ENCODE measurements at places on chromosomes 16 and 17.

DNA sequence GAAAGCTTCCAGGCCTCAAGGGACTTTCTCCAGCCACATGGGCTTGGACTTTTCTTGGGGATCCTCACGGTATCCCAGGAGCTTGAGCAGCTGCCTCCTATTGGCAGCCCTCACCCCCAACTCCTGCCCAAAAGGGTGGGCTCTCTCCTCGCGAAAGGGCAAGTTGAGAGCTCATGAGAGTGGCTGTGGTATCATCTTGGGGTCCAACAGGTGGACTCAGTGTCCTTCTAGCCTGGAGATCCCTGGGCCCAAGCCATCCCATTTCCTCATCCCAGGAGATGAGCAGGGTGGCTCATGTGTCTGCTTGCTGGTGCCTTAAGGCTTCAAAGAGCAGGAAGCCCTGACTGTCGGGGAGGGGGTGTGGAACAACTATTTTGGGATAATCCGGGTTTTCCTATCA, 17.7 kb downstream of the TBX4 start:
- DNase-seq = peak; percentile 26

GRCh38 chr17:32998111-32998886, 6.7 kb downstream of the SPACA3 start:
- peak; percentile 92 for DNase-seq

- DNase-seq = no peak
Observed at GRCh38 chr17:5283571-5284315, 1.7 kb downstream of the RABEP1 start.

GRCh38 chr17:42276609-42277341, 584 bp upstream of the STAT5B start:
- peak; percentile 87 for DNase-seq

DNA sequence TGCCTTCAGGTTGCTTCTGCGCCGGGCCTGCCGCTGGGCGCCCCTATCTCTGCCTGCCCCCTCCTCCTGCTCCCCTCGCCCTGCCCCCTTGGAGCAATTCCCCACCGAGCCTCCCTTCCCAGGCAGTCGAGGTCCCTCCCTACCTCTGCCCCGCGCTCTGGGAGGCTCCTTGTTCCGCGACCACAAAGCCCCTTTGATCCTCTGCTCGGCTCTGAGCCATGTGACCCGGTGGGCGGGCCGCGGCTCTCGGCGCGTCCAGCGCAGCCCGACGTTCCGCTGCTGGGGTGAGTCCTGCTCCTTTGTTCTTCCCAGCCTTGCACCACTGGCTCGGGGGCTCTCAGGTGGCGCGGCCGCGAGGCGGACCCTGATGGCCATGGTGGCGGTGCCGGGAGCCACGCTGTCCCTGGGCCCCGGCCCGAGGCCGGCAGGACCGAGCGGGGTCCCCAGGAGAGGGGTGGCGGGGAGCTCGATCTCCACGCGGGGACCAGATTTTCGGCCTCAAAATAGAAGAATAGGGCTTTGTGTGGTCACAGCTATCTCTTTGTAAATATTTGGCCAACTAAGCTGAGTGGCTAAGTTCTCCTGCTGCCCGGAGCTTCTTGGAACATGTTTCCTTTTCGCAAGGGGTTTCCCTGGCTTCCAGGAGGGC, 310.6 kb downstream of the SEC14L1 start:
- DNase-seq = peak; percentile 90

- DNase-seq = no peak
Observed at GRCh38 chr17:2075336-2076086, 20.6 kb downstream of the HIC1 start.

DNA sequence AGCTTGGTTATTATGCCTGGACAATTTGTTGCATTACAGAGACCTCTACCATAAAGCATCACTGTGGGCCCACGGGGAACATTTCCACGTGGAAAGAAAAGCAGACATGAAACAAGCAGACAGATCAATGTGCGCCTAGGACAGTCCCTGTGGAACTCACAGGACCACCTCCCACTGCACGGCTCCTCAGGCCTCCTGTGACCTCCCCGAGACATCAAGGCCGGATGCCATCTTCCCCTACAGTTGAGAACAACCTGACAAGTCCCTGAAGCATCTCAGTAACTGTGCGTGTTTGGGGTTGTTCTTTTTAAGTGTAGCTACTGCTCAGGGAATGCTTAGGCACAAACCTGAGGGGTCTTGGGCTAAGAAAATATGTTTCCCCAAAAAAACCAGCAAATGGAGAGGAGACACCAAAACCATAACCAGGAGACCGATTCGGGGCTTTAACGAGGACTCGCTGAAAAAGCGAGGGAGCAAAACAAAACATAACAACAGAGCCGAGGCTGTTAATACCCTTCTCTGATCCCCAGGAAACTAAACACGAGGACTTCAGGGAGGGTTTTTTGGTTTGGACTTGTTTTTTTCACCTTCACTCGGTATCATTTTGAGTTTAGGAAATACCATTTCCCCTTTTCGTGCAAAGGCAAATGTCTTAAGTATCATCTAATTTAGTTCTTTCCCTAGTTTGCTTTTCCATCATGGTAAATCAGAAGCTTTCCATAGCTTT, 87.1 kb downstream of the CYTH1 start:
- peak; percentile 47 for DNase-seq

DNA sequence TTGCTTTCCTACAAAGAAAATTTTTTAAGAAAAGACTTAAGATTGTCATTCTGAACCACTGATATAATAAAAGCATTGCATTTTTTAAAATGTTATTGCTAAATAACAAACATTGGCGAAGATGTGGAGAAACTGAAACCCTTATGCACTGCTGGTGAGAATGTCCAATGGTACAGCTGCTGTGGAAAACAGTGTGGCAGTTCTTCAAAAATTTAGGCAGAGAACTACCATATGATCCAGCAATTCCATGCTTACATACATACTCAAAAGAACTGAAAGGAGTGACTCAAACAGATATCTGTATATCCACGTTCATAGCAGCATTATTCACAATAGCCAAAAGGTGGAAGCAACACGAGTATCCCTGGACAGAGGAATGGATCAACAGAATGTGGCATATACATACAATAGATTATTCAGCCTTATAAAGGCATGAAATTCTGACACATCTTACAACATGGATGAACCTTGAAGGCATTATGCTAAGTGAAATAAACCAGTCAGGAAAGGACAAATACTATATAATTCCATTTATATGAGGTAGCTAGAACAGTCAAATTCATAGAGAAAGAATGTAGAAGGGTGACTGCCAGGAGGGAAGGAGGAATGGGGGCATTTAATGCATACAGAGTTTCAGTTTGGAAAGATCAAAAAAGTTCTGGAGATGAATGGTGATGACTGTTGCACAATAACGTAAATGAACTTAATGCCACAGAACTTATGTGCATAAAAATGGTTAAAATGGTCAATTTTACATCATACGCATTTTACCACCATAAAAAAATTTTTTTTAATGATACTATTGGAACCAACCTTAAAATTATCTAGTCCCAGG, 92.1 kb downstream of the CACNG1 start:
- no peak for DNase-seq

DNA sequence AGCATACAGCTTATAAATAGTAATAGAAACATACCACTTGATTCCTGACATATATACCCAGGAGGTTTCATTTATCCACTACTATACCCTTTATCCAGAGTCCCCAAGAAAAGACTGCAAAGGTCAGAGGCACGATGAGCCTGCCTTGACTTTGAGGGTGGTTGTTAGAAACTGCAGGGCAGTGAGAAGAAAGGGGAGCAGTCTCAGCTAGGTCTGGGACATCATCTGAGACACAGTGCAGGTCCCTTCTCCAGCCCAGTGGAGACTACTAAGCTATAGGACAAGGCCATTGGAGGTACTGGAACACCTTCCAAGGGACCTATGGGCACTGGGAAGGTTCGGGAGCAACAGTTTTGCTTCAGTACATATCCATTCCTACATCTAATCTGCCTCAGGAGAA, 20.2 kb upstream of the TEKT3 start:
- no peak for DNase-seq
